ENCODE measurements at places on chromosomes 12 and 14. TPM values are rescaled to one million over a fixed set of nuclear protein-coding genes. Genes with fewer than 3 reads are reported as not detected.

DNA sequence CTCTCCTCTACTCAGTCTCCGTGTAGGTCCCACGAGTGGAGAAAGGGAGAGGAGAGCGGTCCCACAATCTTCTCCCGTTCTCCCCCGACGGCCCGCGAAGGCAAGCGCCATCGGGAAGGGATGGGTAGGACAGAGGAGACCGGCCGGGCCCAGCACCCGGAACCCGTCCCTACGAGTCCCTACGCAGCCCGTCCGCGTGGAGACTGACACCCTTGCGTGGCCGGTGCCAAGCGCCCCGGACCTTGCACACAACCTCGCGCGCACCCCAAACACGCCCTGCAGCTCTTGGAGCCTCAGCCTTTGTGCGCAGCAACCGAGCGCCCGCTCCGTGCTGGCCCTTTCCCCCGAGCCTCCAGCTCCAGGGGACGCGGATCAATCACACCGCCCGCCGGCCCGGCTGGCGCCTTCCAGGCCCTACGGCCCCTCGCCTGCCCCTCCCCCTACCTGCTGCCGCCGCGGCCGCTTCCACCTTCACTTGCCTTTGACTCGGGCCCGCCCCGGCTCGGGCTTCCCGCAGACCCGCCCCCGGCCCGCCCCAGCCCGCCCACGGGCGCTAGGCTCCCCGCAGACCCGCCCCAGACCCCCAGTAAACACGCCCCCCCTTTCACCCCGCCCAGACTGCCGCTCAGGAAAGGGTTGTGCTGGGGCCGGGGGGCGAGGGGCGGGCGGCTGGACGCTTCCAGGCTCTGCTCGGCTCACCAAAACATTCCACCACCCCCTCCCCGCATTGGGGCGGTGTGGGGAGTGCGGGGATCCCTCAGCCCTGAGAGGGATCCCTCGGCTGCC is at the start of gene NDRG2:
Gene NDRG2 (minus strand): TSS at position 477 of the 786 bp plus-strand sequence. CDS start 1,746 bp downstream, outside the sequence.
- H3K4me1 ChIP-seq, result no peaks in the 10 kb centered on the region
- no peaks in the 10 kb centered on the region for H3K36me3 ChIP-seq
- no peak for DNase-seq
- no peak within 1 kb of the TSS for H3K4me3 ChIP-seq
- no peak within 1 kb of the TSS for H3K27ac ChIP-seq
- H3K27me3 ChIP-seq, result peaks cover 59% of the 10 kb centered on the region

DNA sequence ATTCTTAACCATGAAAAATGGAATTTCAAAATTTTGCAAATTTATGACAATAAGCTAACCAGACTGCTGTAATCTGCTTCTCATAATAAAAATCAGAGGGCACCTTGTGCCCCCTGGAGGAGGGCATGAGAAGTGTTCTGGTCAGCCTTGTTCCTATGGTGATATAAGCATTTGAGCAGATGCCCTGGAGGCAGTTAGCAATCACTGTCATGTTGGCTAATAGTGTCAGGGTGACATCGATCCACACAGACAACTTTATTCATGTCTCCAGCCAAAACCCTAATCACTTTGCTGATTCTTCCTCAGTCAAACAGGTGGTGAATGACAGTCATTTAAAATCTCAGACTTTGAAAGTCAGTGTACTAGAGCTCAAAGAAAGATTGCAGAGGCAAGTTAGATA is 943.0 kb downstream of the GALC start:
- H3K27ac ChIP-seq, result no peak overlapping the region
- no peak overlapping the region for H3K4me3 ChIP-seq
- H3K4me1 ChIP-seq, result no peaks in the 10 kb centered on the region
- no peaks in the 10 kb centered on the region for H3K36me3 ChIP-seq
- DNase-seq, result no peak

The KRT75 gene
- not detected for total RNA-seq

- no peak for DNase-seq
- H3K36me3 ChIP-seq, result no peaks in the 10 kb centered on the region
- no peak overlapping the region for H3K4me3 ChIP-seq
- H3K4me1 ChIP-seq, result no peaks in the 10 kb centered on the region
- H3K27ac ChIP-seq, result no peak overlapping the region
- H3K27me3 ChIP-seq, result no peaks in the 10 kb centered on the region
Measured at GRCh38 chr12:114767906-114768722, 84.1 kb upstream of the TBX3 start.

GRCh38 chr12:89528434-89528833 is 2.6 kb upstream of the POC1B start:
- H3K27ac ChIP-seq, result no peak overlapping the region
- no peaks in the 10 kb centered on the region for H3K36me3 ChIP-seq
- peaks cover 13% of the 10 kb centered on the region for H3K4me1 ChIP-seq
- DNase-seq, result no peak

The PROX2 gene
- total RNA-seq, result not detected
